RPMI7951 (cell line): ENCODE measurements at places on chromosomes 4 and X.
A peak's percentile ranks its signal among the peaks of the same experiment; 100 is the strongest.

DNA sequence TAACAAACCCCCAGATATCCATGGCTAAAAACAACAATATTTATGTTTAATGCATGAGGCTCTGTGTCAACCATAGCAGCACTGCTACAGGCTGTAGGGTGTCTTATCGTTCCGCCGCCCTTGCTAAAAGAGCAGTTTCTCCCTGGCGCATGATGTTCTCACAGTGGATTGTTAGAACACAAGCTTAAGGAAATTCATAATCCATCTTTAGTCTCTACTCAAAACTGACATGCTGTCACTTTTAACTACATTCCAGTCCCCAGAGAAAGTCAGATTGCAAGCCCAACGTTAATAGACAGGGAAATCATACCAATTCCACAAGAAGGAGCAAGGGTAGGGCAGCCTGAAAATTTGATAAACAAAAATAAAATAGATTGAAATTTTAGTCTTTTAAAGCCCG lies 1960.8 kb downstream of the PCDH7 start:
- DNase-seq, result no peak

DNA sequence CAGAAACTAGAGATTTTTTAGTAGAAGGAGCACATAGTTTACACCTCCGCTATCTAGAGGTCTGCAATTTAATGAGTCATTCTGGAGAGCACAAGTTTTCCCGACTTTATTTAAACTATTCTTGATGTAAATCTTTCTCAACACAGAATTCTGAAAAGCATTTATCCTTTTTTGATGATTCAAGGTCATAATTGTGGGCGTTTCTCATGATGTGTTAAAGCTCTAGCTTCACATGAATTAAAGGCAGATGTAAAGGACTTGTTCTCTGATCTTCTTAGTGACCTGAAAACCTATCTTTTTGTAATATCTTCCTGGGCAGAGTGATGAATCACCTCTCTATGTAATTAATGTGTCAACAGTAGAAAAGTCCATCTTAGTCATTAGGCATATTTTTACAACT lies 128.8 kb downstream of the COMMD8 start:
- DNase-seq, result no peak

- no peak for DNase-seq
These were observed 315.9 kb downstream of the LDB2 start for GRCh38 chr4:16582526-16582925.

GRCh38 chrX:155218777-155219176 lies 2.5 kb downstream of the VBP1 start:
- DNase-seq, result no peak

DNA sequence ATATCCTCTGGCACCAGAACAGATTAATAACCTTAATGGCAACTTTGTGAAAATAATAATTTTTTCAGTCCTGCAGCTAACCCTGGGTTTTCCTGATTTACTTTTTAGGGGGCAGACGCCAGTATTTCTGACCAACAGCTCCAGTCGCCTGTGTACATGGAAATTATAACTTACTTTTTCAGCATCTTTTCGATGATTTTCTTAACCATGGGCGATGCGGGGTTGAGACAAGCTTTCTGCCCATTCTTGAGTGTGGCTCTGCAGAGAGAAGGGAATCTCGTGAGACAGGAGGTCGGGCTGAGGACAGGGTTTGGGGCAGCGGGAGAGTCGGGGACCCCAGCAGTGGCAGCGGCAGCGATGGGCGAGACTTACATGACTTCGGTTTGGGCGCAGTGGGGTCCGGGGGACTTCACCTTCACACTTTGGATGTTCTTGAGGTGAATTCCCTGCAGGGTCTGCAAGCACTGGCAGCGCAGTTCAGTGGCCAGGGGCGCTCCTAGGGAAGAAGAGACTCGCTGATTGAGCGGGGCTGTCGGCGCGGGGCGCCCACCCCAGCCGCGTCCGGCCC lies 484 bp downstream of the CXCL2 start:
- DNase-seq, result no peak

DNA sequence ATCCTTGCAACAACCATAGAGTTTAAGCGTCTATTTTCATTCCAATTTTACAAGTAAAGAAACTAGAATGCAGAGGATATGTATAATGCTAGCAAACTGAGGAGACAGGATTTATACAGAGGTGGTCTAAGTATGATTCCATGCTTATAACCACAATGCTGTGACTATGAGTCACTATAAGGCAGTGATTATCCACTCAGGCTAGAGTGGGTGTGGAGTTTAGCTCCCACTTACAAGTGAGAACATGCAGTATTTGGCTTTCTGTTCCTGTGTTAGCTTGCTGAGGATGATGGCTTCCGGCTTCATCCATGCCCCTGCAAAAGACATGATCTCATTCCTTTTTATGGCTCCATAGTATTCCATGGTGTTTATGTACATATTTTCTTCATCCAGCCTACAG lies 41.6 kb upstream of the EDA2R start:
- DNase-seq, result peak; percentile 28

GRCh38 chr4:108336076-108336475 lies 167.3 kb upstream of the LEF1 start:
- DNase-seq, result peak; percentile 78

- DNase-seq, result no peak
These were observed 172.1 kb downstream of the CBR4 start for GRCh38 chr4:168837922-168838321.

- no peak for DNase-seq
These were observed 896 bp downstream of the KDR start for GRCh38 chr4:55124322-55125076.

DNA sequence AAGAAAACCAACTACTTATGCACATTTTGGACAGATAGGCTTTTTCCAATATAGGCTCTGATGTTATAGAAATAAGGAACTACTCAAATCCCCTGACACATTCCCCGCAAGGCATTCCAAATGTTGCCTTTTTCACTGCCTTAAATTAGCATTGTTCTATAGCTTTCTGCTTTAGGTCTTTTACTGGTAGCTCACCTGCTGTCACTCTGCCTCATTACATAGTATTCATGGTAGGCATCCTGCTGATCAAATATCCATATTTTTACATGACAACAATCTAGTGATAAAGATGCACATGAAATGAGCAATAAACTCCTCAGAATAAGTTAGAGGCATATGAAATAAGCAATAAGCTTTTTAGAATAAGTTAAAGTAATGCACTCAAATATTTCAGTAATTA lies 542.7 kb downstream of the FAM133A start:
- DNase-seq, result no peak

DNA sequence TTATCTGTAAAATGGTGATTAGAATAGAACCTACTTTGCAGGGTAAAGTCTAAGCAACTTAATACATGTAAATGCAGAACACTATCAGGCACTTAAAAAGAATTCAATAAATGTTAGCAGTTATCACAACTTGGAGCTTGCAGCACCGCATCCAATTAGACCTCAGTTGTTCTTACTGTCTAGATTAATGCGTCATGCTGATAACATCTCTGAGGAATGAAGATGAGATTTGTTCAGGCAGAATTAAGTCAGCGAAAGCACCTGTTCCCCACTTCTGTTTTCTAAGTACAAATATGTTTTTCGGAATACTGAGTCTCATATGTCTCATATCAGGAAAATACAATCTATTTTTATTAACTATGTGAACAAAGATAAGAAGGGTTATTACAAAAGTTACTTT lies 58.7 kb downstream of the TMA16 start:
- DNase-seq, result no peak

GRCh38 chr4:76896614-76897535 lies 1.1 kb downstream of the SOWAHB start:
- DNase-seq, result no peak

GRCh38 chr4:26741491-26741871 lies 119.2 kb upstream of the STIM2 start:
- no peak for DNase-seq

DNA sequence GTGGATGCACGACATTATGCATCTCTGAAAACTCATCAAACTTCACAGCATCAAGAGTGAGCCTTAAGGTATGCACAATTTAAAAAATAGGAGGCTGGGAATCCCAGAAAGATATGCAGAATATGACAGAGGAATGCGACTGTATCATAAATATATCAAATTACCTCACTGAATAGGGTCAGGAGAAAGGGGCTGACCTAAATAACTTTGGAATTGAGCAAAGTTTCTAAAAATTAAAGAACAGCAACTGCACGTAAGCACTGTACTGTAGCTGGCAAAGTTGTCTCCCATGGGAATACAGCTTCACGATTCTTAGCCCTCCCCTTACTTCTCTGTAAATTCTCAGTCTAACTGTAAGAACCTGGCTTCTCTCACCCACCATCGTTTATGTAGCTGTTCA lies 397.4 kb upstream of the ZFP42 start:
- no peak for DNase-seq

DNA sequence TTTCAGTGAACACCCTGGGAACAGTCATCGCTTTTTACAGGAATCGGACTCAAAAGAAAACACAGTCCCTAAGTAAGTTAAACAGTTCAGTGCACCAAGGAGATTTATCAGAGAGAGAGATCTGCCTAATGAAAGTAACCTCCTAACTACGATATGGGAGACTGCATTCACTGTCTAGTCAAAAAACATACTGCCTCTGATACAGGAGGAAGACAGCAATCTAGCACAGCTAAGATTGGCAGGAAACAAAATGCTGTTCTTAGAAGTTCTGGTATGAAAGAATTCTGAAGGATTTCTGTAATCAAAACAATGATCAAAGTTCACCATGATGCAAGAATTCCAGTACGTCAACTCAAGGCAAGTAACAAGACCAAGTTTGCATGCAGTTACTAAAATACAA lies 92.8 kb downstream of the MAML3 start:
- no peak for DNase-seq

DNA sequence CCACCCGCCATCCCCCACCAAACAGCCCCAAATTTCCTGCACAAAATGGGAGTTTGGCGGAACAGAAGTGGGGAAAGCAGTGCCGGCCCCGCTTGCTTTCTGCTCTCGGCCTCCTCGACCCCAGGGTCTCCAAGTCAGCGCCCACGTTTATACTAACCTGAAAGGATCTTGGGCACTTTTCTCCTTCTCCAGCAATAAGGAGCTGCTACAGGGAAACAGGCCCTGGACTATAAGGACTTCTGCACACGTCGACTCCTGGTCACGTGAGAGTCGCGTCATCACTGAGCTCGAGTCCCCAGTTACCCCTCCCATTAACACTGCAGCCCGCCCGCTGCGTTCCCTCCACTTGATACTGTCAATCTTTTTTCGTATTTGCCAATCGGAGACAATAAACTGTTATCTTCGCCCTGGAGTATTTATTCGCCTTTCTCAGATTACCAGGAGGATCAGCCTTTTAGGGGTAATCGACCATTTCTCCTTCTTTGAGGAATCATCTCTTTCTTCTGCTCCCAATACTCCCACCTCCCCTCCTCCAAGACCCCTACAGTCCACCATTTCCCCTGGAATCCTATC lies at the start of gene TCEAL8:
Gene TCEAL8 (minus strand): TSS at position 235 of the 573 bp plus-strand sequence. CDS start 1,176 bp downstream, outside the sequence.
- peak; percentile 67 for DNase-seq

DNA sequence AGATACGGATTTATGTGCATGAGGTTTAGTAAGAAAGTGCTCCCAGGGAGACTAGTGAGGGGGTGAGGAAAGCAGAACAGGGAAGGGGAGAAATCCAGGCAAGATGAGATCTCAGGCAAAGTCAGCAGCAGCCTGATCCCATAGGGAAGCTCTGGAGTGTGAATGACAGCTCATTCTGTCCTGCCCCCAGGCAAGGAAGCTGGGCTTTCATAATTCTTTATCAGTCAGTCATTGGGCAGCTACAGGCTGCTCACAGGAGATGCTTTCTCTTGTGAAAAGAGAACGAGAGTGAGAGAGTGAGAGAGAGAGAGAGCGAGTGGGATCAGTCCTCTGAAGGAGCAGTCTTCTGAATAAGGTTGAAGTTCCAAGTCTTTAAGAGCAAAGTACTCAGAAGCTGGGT lies 48.1 kb downstream of the SRPX start:
- peak; percentile 50 for DNase-seq

GRCh38 chr4:116118221-116118620 lies 967.2 kb downstream of the TRAM1L1 start:
- no peak for DNase-seq
